ENCODE measurements at places on chromosomes 7 and 10.

DNA sequence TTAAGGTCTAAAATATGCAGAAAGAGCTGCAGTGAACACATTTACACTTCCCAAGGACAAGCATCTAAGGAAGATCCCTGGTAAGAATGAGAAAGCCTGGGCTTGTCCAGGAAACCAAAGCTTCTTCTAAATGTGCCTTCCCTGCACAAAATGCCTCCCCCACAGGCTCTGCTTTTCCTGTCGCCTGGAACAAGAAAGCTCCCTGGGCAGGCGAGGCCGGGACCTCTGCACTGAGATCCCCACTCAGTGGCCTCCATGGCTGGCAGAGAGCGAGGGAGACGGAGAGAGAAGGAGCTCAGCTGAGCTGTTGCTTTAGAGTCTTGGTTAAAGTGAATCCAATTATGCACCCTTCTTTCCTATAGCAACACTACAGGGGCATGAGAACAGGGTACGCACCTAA, 75.6 kb downstream of the AMZ1 start:
- no peak for DNase-seq

- peak; percentile 2 for DNase-seq
Observed at GRCh38 chr10:91076991-91077548, 143.4 kb upstream of the PCGF5 start.

DNA sequence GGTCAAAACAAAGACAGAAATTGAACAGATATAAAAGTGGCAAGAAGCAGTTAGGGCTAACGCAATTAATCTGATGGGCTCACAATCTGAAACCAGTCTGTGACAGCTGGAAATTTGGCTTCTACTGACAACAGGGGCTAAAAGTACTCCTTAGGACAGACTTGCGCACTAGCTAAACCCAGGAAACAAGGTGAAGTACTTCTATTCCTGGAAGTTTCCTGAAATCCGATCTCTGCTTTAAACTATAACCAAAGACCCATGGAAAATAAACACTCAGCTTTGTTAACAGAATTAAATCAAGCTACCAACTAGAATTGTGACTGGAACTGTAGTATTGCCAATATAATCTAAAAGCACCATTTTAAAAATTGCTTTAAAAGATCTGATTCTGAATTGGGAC, 520.2 kb upstream of the ZWINT start:
- peak; percentile 46 for DNase-seq

DNA sequence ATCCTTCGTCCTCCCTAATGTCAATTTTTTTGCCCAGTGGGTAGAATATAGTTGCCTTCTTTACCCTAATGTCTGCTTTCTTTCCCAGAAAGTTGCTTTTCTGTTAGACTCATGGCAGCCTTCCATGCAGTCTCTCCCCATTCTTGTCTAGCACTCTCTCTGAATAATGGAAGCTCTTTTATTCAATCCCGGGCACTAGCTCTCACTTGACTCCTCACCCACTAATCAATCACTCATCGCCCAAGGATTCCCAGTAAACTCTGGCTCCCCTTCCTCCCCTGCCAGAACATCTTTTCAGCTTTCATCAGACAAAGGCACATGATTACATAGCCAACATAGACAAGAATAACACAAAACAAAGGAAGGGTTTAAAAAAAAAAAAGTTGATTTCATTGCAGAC, 100.2 kb upstream of the RELN start:
- DNase-seq: no peak

DNA sequence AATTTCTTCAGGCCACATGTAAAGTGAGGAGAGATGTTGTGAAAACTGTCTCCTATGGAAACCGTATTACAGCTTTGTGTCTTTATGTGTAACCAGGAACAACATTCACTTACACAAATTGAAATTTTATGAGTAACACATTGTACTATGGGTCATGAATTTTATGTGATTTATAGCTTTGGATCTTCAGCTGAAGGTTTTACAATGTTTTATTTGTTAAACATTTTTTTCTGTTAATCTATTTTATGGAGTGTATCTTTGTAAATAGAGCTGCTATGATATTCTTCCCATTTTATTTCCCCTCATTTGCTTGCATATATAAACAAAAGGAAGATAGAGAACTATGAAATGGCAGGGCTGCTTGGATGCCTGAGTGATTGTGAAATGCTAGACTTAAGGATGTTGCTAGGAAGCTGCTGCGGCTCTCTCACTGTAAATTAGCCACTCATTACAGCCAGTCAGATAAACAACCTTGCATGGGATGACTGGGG, 104.5 kb upstream of the PCLO start:
- peak; percentile 83 for DNase-seq

GRCh38 chr10:50551894-50552293, 71.9 kb downstream of the SGMS1 start:
- DNase-seq: no peak

DNA sequence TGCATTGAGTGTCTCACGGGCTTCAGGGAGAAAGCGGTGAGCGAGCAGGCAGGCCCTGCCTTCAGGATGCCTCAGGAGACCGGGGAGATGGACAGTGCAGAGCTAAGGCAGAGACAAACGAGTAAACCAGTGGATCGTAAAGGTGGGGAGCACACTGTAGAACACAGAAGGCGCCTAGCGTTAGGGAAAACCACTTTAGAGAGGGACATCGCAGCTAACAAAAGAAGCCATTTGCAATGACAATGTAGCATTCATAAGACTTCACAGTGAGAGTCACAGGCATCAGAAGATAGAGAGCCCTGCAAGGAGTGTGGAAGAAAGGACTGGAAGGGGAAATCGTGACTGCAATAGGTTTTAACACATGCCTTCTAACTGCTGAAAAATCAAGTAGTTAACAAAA, 54.9 kb upstream of the TMEM273 start:
- DNase-seq: no peak

- DNase-seq: no peak
Observed at GRCh38 chr10:51920672-51921071, 221.3 kb upstream of the CSTF2T start.

DNA sequence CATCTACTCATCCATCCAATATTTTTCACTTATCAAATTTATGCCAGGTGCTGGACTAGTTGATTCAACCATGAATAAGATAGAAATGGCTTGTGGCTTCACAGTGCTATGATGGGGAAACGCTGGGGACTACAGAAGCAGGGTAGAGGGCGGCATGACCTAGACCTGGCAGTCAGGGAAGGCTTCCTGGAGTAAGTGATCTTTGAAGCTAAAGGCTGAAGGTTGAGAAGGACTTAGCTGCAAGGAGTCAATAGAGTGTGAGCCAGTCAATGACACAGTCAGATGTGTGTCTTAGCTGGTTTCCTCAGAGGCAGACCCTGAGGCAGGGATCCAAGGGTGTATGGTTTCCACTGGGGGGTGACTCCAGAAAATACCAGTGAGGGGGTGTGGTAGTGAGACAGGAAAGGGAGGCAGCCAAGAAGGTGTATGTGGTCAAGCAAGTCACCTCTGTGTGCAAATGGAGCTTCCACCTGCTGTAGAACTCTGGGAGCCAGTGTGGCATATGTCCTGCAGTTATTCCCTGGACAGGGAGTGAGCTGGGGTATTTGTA, 10.3 kb downstream of the PRF1 start:
- DNase-seq: no peak

All from DMS79 (cell line).